Stimulated activated CD4-positive, alpha-beta T cell treated with anti-CD3 and anti-CD28 coated beads, TNF-alpha, amount 100 ng/mL, for 24 hours (primary cell): ENCODE measurements at places on chromosomes 13 and 19.

- no peak for DNase-seq
These were observed 63.9 kb downstream of the GPC6 start for GRCh38 chr13:93290503-93290902.

GRCh38 chr13:36131222-36131930, at the start of gene DCLK1:
Gene DCLK1 (minus strand): TSS chr13:36131382.
- no peak for DNase-seq

DNA sequence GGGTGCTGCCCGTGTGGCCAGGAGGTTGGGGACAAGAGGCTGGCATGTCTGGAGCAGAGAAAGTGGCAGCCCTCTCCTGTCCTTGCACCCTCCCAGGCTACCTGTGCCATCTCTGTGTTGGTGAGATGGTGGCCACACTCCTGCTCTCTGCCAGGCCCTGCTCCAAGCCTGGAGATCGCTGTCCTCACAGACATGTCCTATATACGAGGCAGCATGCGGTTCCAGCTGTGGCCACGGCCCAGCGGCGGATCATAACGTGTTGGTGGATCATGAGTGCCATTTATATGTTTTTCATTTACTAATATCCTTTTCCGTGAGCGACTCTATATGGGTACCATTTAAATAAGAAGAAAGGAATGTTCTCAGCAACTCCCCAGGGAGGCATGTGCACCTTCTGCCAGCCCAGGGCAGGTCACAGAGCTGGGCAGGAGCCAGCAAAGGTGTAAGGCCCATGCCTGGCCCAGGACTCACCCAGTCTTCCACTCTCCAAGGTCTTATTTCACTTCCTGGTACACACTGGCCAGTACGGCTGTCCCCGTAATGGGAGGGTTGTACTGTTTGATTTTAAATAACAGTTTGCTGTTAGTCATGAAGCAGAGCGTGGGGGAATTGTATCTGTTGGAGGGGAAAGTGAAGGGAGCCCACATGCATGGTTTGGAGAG, 47.2 kb upstream of the LDLR start:
- no peak for DNase-seq

GRCh38 chr19:34179066-34179465, 6.8 kb downstream of the LSM14A start:
- DNase-seq, result no peak

- no peak for DNase-seq
These were observed 222.8 kb upstream of the NBEA start for GRCh38 chr13:34719060-34719875.

- no peak for DNase-seq
These were observed 30.6 kb downstream of the CERS1 start for GRCh38 chr19:18865106-18865972.

DNA sequence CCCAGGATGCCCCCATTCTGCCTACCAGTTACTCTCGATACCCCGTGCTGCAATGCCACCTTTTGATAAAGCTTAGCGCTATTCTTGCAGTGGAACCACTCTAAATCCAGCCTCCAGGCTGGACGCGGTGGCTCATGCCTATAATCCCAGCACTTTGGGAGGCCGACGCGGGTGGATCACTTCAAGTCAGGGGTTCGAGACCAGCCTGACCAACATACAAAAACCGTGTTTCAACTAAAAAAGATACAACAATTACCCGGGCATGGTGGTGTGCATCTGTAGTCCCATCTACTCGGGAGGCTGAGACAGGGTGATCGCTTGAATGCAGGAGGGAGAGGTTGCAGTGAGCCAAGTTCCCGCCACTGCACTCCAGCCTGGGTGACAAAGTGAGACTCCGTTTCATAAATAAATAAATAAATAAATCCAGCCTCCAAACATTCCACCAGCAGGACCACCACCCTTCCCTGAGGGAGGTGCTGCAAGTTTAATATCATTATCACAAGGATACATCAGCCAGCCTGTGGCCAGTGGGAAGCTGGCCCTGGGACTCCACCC, 27.7 kb downstream of the CYP2B6 start:
- no peak for DNase-seq

DNA sequence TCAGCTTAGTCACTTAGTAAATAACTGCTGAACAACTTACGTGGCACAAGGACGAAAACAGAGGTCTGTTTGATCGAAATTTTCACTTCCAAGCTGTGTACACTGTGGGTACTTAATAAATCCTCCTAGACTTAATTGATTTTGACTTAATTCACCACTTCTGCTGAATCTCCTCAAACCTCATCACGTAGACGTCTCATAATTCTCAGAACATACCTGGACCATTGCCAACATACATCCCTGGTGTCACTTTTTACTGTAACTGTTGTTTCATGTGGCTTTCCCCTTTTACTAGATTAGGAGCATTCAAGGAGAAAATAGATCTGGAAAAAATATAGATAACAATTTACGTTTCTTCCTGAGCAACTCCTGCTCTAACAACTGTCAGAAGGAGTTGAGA, 105.0 kb downstream of the MBNL2 start:
- DNase-seq, result no peak

DNA sequence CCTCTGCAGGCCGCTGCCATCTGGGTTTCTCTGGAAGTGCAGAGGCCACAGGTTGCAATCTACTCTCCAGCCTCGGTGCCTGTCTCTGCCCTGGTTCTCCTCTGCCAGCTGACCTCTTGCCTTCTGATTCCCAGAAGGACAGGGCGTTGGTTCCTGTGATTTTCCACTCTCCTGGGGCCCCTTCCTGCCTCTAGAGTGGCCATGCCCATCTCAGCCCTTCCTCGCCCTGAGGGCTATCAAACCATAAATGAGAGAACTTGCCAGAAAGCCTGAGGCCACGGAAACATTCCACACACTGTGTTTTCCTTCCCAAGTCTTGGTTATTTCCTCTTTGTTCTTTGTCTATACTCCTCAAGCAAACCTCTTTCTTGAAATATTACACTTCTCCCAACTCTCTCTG, 146.2 kb downstream of the SHISA2 start:
- DNase-seq, result no peak
